SW 1271 (cell line): ENCODE measurements at places on chromosomes 16 and 17.

DNA sequence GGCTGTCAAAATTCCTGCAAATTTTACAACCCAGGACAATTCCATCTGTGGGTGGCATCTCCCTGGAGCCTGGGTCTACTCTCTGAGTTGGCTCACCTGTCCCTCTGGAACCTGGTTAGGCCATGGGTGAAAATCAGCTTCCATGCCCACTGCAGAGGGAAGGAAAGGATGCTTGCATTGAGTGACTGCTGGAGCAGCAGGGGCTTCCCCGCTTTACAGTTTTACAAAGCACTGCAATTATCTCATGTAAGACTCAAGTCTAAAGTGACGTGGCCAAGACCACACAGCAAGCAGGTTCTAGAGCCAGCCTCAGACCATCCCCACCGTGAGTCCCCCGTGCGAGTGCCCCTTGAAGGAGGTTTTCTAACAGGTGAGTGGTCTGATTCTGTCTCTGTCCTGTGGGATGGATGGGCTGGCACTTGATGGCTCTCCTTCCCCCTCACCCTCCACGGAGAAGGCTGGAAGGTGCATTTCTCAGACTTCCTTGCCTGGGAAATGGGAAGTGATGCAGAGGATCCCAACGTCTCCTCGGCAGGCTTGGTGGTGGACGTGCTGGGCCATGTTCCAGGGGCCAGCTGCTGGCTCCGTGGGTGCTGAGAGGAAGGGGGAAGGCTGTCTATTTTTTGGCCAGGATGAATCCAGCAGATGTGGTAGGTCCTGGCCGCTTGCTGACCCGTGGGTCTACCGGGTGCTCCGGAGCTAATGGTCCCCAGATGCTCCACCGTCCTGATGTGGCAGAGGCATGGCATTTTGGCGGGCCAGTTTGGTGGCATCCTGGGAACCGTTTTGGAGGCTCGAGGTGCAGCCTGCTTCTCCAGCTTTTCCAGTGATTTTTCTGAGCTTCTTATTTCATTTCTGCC is 26.3 kb upstream of the CBX4 start:
- no peak for DNase-seq

- DNase-seq, result no peak
Measured at GRCh38 chr16:5466551-5466950, 369.0 kb upstream of the EEF2KMT start.

- DNase-seq, result no peak
Measured at GRCh38 chr17:76087531-76087930, 8.5 kb downstream of the ZACN start.

- DNase-seq, result no peak
Measured at GRCh38 chr16:67407788-67408452, 8.4 kb downstream of the ZDHHC1 start.

DNA sequence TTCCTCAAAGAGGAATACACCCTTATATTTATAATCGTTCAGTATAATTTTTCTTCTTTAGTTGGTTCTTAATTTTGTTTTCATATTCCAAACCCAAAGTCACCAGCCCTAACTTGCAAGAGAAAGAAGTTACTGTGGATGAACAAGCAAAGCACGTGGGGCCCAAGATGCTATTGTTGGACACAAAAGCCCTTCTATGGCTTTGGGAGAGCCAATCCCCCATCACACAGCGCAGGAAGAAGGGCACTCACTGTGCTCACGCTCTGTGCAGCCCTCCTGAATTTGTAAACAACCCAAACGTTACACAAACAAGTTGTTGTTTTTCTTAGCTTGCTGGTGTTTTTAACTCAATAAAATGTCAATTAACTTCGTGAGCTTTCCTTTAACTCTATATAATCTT is 22.5 kb downstream of the SPPL2C start:
- no peak for DNase-seq

DNA sequence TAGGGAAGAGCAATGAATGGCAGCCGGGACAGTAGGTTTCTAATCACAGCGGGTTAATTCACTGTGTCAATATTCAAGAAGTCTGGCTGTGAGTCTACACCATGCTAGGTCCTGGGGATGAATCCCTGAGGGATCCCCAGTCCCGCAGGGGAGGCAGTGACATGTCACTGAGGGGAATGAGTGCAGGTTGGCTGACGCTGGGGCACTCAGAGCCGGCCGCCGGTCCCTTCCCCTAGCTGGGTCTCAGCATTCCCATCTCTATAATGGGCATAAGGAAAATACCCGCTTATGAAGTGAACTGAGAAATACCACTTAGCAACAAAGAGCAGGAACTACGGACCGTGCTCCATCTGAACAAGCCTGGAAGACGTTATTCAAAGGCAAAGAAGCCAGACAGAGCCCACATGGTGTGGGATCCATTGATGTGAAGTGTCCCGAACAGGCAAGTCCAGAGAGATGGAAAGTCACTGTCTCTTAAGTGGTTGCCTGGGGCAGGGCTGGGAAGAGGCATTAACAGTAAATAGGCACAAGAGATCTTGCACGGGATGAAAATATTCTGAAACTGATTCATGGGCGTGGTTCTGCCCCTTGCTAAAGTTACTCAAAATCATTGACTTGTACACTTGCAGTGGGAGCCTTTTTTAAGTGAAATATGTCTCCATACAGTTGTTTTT is 31.9 kb downstream of the PPL start:
- no peak for DNase-seq

DNA sequence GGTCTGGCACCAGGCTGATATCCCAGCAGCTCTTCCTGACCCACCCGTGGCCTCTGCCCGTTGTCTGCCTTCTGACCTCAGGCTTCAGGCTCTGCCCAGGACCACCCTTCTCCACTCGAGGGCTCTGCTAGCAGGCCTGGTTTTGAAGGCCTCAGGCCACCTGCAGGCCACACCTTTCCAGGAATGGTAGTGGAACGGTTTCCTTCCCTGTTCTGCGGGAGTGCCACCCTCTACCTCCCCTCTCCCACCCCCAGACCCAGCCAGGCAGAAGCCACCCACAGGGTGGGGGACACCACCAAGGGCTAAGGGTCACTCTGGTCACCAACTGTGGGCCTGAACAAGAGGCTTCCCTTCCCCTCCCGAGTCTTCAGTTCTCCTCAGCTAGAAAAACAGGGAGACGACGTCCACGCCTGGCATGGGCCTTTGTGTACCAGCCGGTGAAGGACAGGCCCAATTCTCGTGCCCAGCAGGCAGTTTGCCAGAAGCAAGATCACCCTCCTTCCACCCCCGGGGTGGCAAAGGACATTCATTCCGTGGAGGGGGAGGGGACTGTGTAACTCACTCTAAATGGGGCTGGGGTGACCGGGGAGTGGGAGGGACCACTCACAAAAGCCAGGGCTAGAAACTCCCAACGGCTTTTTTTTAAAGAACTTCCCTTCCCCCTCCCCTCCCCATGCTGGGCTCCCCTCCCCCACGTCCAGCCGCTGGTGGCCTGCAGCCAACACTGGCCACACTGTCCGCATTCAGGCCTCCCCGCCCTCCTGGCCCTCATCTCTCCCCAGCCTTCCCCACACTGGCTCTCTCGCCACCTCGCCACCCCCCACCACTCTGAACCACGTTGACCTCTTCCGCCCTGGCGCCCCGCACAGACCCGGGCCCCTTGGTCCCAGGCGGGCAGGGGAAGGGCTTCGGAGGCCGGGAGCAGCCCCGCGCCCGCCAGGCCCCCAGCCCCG is 7.7 kb downstream of the CBX4 start:
- DNase-seq, result no peak

DNA sequence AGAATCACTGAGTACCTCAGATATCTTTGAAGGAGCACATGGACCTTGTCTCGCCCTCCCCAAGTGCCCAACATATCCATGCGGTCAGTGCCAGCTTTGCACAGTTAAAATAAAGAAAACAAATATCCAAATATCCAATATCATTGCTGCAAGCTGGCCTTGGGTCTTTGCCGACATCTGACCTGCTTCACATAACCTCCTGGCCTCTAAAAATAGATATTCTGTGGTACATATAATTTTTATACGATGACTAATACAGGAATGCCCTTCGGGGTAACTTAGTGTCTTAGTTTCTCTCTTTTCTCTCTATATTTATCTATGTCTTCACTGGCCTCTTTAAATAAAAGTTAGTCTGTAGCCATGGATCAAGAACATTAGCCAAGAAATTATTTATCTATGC is 67.8 kb downstream of the MAF start:
- DNase-seq, result no peak

GRCh38 chr16:84570739-84571403 is 47.0 kb downstream of the COTL1 start:
- no peak for DNase-seq

- DNase-seq, result no peak
Measured at GRCh38 chr17:66537502-66537901, 235.1 kb downstream of the PRKCA start.

DNA sequence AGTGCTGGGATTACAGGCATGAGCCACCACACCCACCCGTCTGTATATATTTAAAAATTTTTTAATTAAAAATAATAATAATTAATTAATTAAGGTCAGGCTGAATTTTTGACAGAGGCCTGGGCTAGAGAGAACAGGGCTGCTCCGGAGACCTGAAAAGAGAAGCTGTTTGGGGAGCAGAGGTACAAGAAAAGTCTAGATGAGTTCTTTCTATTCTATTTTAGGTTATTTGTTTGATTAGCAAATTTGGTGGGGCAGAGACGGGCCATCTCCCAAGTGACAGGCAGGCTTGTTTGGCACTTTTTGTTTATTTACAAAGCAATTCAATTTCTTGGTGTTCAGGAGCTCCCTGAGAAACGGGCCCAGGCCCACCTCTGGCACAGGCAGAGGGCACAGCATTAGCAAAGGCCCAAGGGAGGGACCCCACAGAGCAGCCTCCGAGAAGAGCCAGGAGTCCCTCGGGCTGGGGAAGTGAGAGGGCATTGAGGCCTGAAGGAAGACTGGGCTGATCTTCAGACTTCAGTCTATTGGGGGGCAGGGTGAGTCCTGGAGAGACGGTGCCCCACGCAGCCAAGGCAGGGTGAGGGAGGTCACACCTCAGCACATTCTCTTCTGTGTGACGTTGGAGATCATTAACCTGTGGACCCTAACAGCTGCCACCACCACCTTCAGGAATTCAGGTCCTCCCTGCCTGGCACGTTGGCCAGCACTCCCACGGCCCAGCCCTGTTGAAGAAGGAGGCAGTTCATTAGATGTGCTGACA is 10.8 kb upstream of the RIPOR1 start:
- no peak for DNase-seq

DNA sequence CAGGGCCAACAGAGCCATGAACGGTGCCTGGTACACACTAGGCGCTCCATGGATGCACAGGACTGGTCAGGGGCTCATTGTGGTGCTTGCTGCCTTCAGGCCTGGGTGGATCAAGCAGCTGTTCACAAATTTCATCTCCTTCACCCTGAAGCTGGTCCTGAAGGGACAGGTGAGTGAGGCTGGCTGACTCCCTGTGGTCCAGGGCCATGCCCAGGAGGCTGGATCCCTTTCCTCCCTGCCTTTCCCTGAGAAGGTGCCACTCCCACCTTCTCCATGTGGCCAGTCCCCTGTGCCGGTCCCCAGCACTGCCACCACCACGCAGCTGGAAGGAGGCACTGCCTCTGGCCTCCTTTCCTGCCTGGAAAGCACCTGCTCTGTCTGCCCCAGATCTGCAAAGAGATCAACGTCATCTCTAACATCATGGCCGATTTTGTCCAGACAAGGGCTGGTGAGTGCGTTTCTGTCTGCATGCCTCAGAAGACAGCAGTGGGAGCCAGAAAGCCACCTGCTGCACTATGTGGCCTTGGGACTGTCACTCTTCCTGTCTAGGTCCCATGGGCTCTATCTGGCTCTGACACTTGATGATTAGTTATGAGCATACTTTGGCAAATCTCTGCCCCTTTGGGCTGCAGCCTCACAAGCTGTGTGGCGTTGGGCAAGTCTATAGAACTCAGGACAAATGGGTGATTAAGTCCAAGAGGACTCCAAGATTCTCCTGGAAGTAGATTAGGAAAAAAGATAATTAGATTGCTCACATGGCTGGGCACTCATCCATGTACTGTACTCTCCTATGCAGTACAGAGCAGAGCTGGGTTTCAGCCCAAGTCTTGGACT is 9.4 kb downstream of the CETP start:
- no peak for DNase-seq

- DNase-seq, result no peak
Measured at GRCh38 chr17:75698659-75699058, 22.6 kb upstream of the ITGB4 start.

DNA sequence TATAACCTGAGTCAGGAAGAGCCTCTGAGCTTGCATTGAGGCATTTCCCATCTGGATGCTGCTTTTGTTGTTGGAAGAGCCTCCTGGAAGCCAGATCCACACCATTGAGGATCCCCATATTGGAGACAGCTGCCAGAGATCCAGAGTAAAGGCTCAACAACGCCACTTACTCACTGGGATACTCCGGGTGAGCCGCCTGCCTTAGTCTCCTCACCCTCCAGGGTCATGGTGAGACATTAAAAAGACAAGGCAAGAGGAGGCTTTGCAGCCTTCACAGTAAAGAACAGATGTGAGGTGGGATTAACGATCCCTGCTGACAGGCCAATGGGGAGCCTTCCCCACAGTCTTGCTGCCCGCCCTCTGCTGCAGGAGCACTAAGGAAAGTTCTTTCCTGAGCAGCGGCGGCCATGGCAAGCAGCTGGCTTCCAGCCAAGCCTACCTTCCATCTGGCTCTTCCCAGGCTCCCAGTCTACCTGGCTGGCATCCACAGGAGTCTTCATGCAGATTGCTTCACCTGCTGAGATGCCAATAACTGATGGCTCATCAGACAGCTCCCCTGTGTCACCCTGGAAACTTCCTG is 198.5 kb downstream of the CYLD start:
- no peak for DNase-seq

GRCh38 chr17:61458000-61458399 is 5.8 kb downstream of the TBX4 start:
- DNase-seq, result no peak

GRCh38 chr16:57842601-57843000 is 40.3 kb upstream of the KIFC3 start:
- DNase-seq, result no peak

GRCh38 chr16:87190288-87191230 is 126.6 kb downstream of the C16orf95 start:
- no peak for DNase-seq

GRCh38 chr16:47713225-47713595 is 252.1 kb downstream of the PHKB start:
- DNase-seq, result no peak

DNA sequence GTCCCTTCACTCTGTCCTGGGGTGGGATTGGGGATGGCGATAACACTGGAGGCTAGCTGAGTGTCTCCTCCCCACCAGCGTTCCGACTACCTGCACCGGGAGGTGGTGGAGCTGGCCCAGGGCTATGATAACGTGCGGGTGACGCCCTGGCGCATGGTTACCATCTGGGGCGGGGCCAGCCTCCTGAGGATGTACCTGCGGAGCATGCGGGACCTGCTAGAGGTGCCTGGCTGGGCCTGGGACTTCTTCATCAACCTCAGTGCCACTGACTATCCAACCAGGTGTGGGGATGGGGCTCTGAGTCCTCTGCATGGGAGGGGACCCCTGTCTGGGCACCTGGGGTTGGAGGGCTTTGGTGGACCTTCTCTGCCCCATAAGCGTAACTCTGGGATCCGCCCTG is 8.8 kb downstream of the XYLT2 start:
- no peak for DNase-seq

- no peak for DNase-seq
Measured at GRCh38 chr16:1637526-1637925, 25.4 kb downstream of the CRAMP1 start.
